T1000 (cell line): ENCODE measurements at places on chromosomes 7 and 10.

- DNase-seq: no peak
Measured at GRCh38 chr7:8594115-8594514, 160.7 kb downstream of the NXPH1 start.

DNA sequence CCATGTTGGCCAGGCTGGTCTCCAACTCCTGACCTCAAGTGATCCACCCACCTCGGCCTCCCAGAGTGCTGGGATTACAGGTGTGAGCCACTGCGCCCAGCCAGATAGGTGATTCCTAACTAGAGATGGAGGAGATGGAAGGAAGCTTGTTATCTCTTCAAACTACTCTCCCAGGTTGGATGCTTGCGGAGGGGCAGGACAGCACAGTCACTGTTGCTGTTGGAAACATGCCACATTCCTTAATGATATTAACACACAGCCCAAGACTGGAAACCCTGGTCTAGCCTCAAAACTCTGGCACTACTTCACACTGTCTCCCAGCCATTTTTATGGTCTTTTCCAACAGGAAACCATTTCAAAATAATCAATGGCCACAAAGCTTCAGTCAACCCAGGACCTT is 468.8 kb upstream of the NRP1 start:
- DNase-seq: no peak

- no peak for DNase-seq
Measured at GRCh38 chr10:116803451-116804249, 45.6 kb upstream of the ENO4 start.

- no peak for DNase-seq
Measured at GRCh38 chr7:8126601-8127167, 135.3 kb downstream of the ICA1 start.

GRCh38 chr7:94632338-94633013 is 23.5 kb downstream of the SGCE start:
- no peak for DNase-seq

- no peak for DNase-seq
Measured at GRCh38 chr7:7944619-7945282, 23.8 kb upstream of the GLCCI1 start.

- no peak for DNase-seq
Measured at GRCh38 chr10:112353046-112353445, 20.9 kb upstream of the ACSL5 start.

DNA sequence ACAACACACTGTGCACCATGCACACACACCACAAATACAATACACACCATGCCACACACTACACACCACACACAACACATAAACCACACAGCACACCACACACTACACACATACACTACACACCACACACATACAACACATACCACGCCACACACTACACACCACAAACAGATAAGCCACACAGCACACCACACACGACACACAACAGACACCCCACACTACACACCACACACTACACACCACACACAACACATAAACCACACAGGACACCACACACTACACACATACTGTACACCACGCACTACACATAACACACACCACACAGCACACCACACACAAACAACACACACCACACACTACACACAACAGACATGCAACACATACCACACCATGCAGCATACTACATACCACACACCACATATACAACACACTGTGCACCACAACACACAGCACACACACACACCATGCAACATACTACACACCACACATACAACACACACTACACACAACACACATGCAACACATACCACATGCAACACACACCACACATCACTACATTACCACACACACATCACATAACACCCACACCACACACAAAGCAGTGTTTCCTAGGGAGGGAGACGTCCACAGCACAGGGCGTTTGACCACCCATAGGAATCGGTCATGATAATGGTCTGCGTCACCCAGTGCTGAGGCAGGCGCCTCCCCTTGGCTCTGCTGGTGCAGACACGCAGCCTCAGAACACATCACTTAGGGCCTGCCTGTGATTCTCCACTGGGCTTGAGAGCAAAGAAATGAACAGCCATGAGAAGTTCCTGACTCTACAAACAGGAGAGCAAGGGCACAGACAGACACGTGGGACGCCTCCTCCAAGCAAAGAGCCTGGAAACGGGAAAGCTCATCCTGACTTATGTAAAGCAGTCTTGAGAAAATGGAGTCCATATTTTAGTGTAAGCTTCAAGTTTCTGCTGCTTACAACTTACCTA is 458.3 kb downstream of the PTPRN2 start:
- no peak for DNase-seq

GRCh38 chr7:86978808-86979506 is 80.5 kb downstream of the ELAPOR2 start:
- no peak for DNase-seq

- DNase-seq: no peak
Measured at GRCh38 chr7:103343758-103344452, 662 bp downstream of the DNAJC2 start.

- DNase-seq: no peak
Measured at GRCh38 chr7:121069346-121070100, 81.0 kb downstream of the CPED1 start.

DNA sequence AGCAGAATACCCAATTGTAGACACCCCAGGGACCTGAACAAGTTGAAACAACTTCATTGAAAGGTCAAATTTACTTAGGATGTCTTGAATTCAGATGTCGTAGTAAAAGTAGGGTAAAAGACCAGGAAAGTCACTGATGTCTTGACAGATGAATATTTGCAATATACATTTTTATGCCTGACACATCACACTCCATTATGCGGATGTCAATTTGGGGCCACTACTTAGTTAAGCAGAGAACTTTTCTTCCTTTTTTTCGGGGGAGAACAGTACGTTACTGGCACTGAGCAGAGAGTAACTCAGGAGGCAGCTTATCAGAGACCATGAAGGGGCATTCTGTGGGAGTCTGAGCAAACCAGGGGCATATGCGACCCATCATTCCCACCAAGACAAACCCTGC is 4.9 kb downstream of the ITGA8 start:
- no peak for DNase-seq

DNA sequence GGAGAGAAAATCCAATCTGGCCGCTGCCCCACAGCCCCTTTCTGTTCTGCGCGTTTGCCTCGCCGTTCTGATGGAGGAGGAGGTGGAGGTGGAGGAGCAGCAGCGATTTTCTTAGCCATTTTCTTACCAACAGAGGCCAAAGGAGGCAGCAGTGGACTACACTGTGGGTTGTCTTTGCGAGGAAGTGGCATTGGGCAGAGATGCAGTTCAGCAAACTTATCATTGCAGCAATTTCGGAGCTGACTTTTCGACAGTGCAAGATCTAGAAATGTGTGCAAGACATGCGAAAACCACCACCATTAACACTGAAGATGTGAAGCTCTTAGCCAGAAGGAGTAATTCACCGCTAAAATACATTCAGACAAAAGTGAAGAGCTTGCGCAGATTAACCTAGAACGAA is 1.9 kb upstream of the ARL4A start:
- no peak for DNase-seq

GRCh38 chr7:7119729-7120128 is 62.6 kb upstream of the C1GALT1 start:
- DNase-seq: no peak

GRCh38 chr7:17502213-17503060 is 204.0 kb downstream of the AHR start:
- no peak for DNase-seq

- DNase-seq: no peak
Measured at GRCh38 chr10:14602807-14603533, 171.7 kb downstream of the FAM107B start.

DNA sequence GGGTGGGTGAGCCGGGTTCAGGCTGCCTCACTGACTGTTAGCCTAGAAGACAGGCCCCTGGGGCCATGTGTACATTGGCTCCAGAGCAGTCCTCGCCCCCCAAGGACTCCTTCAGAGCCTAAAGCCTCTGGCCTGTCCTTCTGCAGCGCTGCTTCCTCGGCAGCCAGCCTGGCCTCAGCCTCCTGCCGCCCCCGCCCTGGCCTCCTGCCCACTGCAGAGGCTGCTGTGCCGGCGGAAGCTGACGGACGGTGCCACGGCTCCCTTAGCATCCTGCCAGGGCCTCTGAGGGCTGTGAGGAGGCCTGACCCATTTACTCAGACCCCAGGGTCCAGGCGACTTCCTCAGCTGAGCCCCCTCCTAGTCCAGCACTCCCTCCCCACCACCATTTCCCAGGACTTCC is 4.9 kb downstream of the SRRM3 start:
- no peak for DNase-seq

DNA sequence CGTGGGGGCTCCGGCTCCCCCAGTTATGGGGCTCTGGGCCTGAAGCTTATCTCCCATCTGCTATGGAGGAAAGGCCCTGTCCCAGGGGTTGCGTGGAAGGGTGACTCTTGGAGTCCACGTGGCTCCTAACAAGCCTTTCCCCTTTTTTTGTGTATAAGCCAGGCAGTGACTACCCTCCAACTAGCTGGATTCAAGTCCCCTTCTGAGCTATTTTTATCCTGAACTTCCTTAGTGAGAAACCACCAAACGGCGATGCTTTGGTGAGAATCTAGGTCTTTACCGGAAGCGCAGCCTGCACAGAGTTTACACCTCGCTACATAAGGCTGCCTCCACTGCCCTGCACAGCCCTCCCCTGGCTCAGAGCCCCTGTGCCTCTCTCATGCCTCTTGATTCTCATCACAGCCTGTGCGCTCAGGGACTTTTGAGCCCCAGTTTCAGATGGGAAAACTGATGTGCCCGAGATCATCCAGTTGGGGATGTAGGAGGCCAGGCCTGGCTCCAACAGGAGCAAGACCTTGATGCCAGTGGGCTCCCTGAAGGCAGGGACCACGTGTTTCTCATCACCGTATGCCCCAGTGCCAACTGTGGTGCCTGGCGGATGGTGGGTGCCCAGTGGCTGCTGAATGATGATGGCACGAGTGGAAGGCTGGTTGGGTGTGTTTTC is 102.3 kb upstream of the PPIF start:
- no peak for DNase-seq

DNA sequence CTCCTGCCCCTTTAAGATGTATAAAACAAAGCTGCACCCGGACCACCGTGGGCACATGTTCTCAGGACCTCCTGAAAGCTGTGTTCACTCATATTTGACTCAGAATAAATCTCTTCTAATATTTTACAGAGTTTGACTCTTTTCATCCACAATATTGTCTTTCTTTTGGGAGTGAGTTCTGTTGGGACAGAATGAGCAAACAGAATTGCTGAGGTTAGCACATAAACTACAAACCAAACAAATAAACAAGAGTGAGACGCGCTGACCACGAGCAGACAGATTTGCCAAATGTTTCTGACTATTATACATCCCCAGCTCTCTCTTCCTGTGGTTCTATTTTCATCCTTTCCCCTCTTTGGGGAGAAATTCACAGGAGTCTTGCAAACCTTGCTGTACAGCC is 526.7 kb downstream of the CALN1 start:
- no peak for DNase-seq

GRCh38 chr10:3482200-3482993 is 302.6 kb downstream of the KLF6 start:
- peak; percentile 28 for DNase-seq

GRCh38 chr7:108557617-108558016 is 11.9 kb downstream of the THAP5 start:
- no peak for DNase-seq

GRCh38 chr10:28442403-28442802 is 90.5 kb upstream of the WAC start:
- no peak for DNase-seq

DNA sequence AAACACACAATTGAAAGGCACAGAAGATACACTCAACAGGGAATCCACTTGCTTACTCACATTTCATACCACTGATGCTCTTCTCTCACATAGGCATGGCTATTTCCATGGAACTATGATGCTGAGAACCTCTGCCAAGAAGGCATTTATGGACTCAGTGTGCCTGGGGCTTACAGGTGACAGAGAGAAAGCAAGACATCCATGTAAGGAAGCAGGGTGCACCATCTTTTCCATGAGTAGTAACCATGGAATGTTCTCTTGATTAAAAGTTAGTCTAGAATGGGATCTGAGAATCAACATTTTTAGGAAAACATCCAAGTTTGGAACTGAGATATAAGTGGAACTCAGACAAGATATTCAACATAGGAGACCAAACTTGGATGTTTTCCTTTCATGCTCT is 52.5 kb upstream of the MACC1 start:
- no peak for DNase-seq

- no peak for DNase-seq
Measured at GRCh38 chr10:43939389-43939938, 290.8 kb upstream of the ZNF32 start.

- no peak for DNase-seq
Measured at GRCh38 chr7:51918581-51918980, 602.0 kb upstream of the COBL start.

- no peak for DNase-seq
Measured at GRCh38 chr10:36494371-36494770, 631.0 kb upstream of the ANKRD30A start.

- DNase-seq: no peak
Measured at GRCh38 chr7:25239888-25240287, 11.6 kb upstream of the NPVF start.

DNA sequence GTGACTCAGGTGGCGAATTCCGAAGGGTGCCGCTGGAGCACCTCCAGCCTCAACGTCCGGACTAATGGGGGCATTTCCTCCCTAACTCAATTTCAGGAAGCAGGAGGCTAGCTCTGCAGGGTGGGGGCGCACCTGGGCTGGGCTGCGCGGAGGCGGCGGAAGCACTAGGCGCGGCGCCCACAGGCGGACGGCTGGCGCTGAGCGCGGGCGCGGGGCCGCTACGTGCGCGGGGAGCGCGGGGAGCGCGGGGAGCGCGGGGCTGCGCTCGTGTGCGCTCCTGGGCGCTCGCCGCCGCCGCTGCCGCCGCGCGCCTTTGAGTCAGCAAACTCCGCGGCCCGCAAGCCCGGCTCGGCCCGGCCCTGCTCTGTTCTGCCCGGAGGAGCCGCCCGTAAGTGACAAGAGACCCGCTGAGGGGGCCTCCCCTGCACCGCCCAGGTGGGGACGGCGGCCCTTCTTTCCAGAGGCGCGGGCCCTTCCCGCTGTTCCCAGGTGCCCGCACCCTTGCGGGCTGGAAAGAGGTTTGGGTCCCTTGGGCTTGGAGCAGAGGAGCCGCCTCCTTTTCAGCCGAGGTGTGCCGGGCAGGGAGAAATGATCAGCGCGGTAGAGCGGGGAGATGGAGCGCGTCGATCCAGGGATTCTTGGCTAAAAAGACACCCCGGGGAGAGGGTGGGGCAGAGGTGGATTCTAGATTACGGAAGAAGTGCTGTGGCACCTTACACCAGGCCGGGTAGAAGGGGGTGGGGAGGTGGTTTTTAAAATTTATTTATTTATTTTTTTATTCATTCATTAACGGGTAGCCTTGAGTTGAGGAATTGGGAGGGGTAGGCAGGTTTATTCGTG is at the start of gene SNX10:
TSS of gene SNX10 (plus strand) at position 164 of the 840 bp plus-strand sequence. CDS start 54,581 bp downstream, outside the sequence.
- DNase-seq: no peak

DNA sequence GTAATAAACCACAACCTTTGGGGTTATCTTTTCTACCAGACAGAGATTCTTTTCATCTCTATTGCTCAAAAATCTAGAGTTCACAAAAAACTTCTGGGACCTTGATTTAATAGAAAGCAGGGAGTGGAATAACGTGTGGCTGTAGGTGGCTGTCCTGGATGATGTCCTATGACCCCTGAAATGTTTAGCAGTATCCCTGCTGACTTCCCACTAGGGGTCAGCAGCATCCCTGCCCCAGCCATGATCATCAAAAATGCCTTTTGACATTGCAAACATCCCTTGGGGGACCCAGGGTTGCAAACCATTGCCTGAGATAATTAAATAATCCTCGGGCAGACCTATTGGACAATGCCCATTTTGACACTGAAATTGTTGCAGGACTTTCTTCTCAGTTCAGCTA is 177.1 kb downstream of the USP6NL start:
- no peak for DNase-seq
